Calu3 (cell line): ENCODE measurements at places on chromosomes 12 and 14. TPM values are rescaled to one million over a fixed set of nuclear protein-coding genes. Genes with fewer than 3 reads are reported as not detected.

GRCh38 chr14:81519200-81520011 is 14.2 kb downstream of the SEL1L start:
- H3K4me1 ChIP-seq: peaks cover 11% of the 10 kb centered on the region
- H3K36me3 ChIP-seq: peaks cover 23% of the 10 kb centered on the region

Gene CD69
- total RNA-seq: 1.7 and 2.6 TPM in 2 replicates

Gene DHRS4
- 15.7 and 19.0 TPM in 2 replicates for total RNA-seq

DNA sequence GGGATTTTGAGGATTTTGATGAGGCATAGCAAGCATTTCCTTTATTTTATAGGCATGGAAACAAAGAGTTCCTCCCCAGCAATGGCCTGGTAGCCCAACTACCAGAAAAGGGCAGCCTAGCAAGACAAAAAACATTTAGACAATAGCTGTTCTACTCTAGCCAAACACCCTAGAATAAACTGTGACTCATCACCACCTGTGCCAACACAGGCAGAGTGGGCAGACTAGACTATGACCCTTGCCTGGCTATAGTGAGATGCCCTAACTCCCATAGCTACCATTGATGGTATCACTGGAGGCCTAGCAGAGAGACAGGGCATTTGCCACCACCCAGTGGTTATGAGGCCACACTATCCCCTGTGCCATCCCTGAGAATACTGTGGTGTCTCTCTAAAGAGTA is 15.5 kb upstream of the CCER1 start:
- H3K36me3 ChIP-seq: no peaks in the 10 kb centered on the region
- H3K4me1 ChIP-seq: peaks cover 14% of the 10 kb centered on the region
- H3K4me3 ChIP-seq: no peak overlapping the region
- H3K27ac ChIP-seq: no peak overlapping the region

DNA sequence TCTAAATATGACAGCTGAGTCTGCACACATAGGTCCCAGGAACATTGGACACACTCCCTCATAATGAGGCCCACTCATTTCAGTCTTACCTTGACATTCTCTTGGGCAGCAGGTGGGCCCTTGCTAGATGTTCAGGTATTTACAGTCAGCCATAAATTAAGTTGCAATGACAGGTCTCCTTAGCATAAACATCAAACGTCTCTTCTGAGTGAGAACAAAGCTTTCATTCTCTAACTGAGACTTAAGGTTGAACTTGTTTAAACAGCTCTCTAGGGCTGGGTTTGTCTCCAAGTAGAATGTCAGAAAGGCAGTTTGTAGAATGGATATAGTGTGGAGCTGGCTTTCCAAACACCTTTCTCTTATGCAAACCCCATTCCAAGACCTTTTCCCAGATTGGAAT is 10.3 kb downstream of the ACVR1B start:
- no peaks in the 10 kb centered on the region for H3K27me3 ChIP-seq
- peaks cover 36% of the 10 kb centered on the region for H3K4me1 ChIP-seq
- H3K27ac ChIP-seq: no peak overlapping the region
- H3K4me3 ChIP-seq: no peak overlapping the region
